ENCODE measurements at places on chromosomes 6 and 20. TPM values are rescaled to one million over a fixed set of nuclear protein-coding genes. Genes with fewer than 3 reads are reported as not detected.

SAMD10 gene
- total RNA-seq: 5.2 TPM

POU3F2 gene
- not detected for total RNA-seq

UBD gene
- 11.1 TPM for total RNA-seq

PTK7 gene
- total RNA-seq: 41.6 TPM

AIF1 gene
- total RNA-seq: 30.7 TPM

LCA5 gene
- total RNA-seq: 3.6 TPM

CENPQ gene
- 4.9 TPM for total RNA-seq

SRMS gene
- total RNA-seq: not detected

All from esophagus squamous epithelium (tissue), 5 donors.